Hepatocyte (in vitro differentiated cells): ENCODE measurements at places on chromosomes 7 and 10. TPM values are rescaled to one million over a fixed set of nuclear protein-coding genes. Genes with fewer than 3 reads are reported as not detected.
A peak's percentile ranks its signal among the peaks of the same experiment; 100 is the strongest.

The VSIR gene
- 10.1 and 13.6 TPM in 2 replicates for total RNA-seq

DNA sequence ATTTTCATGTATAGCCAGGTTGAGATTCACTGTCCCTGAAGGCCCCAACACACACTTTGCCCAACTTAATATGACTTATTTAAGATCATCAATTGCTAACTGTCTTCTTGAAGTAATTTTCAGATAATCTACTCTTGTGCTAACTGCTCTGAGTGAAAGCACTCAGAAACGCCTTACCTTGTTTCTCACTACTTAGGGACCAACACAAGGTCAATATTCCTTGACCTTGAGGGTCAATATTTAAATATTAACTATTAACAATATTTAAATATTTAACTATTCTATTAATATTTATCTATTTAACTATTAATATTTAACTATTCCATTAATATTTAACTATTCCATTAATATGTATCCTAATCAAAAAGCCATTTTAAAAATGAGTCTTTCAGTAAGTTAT lies 26.0 kb upstream of the HNRNPH3 start:
- no peak for DNase-seq
- no peaks in the 10 kb centered on the region for H3K27me3 ChIP-seq
- H3K36me3 ChIP-seq, result no peaks in the 10 kb centered on the region
- H3K4me3 ChIP-seq, result peak overlapping the region; percentile 5
- no peak overlapping the region for H3K27ac ChIP-seq
- no peaks in the 10 kb centered on the region for H3K4me1 ChIP-seq

The HOXA2 gene
- total RNA-seq, result 0.36 TPM in 1 of 2 replicates, not detected in the other

- no peak overlapping the region for H3K4me3 ChIP-seq
- no peaks in the 10 kb centered on the region for H3K36me3 ChIP-seq
- no peaks in the 10 kb centered on the region for H3K27me3 ChIP-seq
- H3K4me1 ChIP-seq, result no peaks in the 10 kb centered on the region
- no peak for DNase-seq
These were observed 501.6 kb downstream of the TCERG1L start for GRCh38 chr10:130809761-130810515.
